ENCODE measurements at places on chromosomes 13 and 19. TPM values are rescaled to one million over a fixed set of nuclear protein-coding genes. Genes with fewer than 3 reads are reported as not detected.

The MISP3 gene
- 8.7 TPM for total RNA-seq

The PLK5 gene
- total RNA-seq = not detected

The ELSPBP1 gene
- not detected for total RNA-seq

The ZNF525 gene
- total RNA-seq = 17.2 TPM

The KLK12 gene
- not detected for total RNA-seq

The PCDH9 gene
- total RNA-seq = 9.5 TPM

The SHISA7 gene
- total RNA-seq = not detected

The CAMSAP3 gene
- 18.5 TPM for total RNA-seq

The RTBDN gene
- not detected for total RNA-seq

The GPC6 gene
- 15.5 TPM for total RNA-seq

The RABAC1 gene
- 146 TPM for total RNA-seq

The ZNF492 gene
- 0.25 TPM for total RNA-seq

The CGB3 gene
- not detected for total RNA-seq

The ZNF546 gene
- 7.3 TPM for total RNA-seq

The RFPL4AL1 gene
- total RNA-seq = not detected

The DHDH gene
- 0.60 TPM for total RNA-seq

The LGALS4 gene
- total RNA-seq = 12.2 TPM

The PLPP2 gene
- total RNA-seq = 28.7 TPM

The PRKACA gene
- 92.3 TPM for total RNA-seq

The ODAD3 gene
- 1.5 TPM for total RNA-seq

The MRPL4 gene
- total RNA-seq = 44.8 TPM

The MEF2B gene
- 3.4 TPM for total RNA-seq

The SIAH3 gene
- total RNA-seq = 0.03 TPM
